ENCODE measurements at places on chromosomes 1 and 21.
A peak's percentile ranks its signal among the peaks of the same experiment; 100 is the strongest.

DNA sequence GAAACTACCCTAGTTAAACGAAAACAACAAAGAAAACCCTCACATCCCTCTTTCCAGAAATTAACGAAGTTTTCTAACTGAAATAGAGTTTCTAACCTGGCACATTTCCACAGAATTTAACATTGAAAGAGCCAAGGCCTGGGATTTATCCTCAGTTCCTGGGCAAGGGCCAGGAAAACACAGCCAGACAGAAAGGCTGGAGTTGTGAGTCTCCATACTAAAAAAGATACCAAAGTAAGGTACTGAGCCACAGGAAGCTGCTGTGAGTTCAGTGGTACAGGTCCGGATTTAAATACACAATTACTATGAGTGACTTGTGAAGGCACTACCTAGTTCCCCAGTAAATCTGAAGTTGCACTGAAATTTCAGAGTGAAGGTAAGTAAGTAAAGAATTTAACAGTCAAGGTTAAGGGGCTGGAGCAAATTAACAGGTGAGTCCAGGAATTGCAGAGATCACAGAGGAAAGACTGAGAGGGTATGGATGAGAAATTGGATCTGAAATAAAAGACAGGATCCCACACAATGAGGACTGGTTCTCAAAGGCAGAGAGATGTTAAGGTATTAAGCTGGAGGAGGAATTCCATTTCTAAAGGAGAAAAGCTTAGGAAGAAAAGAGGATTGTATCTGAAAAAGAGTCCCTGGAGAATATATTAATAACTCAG, 905 bp downstream of the LIX1L start:
- peak; percentile 75 for DNase-seq

DNA sequence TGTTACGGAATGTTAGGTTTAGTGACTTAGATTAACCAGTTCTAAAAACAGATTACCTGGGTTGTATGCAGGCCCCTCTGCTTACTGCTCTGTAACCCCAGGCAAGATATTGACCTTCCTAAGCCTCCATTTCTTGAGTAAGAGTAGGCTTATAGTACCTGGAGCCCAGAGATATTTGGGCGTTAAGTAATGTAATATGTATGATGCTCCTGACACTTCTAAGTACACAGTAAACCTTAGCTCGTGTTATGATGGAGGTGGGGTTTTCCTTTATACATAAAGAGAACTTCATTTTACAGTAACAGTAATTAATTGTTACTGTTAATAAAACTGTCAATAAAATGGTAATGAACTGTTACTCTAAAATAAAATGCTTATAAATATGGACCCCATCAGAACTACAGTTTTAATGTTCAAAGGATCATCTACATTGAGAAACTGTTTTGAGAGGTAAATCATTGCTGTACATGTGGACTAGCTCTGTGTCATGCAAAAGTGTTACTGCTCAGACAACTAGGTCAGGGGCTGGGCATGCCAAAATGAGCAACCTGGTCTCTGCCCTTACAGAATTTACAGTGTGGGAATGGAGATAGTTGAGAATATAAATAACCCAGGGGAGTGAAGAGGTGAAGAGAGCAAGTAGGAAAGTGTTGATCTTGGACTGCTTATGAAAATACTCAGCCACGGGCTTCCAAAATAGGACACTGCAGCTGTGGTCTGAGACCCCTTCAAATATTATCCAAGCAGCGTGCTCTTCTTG, 26.6 kb downstream of the LRRC8C start:
- DNase-seq, result no peak

- no peak for DNase-seq
Measured at GRCh38 chr1:246281639-246282038, 225.4 kb downstream of the SMYD3 start.

GRCh38 chr1:109274533-109275476, 8.1 kb downstream of the PSRC1 start:
- DNase-seq, result peak; percentile 68

DNA sequence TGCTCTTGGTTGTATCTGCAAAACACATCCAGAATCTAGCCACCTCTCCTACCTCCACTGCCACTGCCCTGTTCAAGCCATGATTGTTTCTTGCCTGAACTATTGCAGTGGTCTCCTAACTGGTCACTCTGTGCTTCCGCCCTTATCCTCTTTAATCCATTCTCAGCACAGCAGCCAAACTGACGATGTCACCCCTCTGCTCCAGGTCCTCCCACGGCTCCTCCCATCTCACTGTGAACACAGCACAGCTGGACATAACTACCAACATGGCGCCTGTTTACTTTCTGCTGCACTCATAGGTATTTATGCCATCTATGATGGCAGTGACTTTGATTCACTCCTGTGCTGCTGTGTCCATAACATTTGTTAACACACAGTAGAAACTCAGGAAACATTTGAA, 406.7 kb downstream of the DISC1 start:
- no peak for DNase-seq
